ENCODE measurements at places on chromosomes 12 and 14.

DNA sequence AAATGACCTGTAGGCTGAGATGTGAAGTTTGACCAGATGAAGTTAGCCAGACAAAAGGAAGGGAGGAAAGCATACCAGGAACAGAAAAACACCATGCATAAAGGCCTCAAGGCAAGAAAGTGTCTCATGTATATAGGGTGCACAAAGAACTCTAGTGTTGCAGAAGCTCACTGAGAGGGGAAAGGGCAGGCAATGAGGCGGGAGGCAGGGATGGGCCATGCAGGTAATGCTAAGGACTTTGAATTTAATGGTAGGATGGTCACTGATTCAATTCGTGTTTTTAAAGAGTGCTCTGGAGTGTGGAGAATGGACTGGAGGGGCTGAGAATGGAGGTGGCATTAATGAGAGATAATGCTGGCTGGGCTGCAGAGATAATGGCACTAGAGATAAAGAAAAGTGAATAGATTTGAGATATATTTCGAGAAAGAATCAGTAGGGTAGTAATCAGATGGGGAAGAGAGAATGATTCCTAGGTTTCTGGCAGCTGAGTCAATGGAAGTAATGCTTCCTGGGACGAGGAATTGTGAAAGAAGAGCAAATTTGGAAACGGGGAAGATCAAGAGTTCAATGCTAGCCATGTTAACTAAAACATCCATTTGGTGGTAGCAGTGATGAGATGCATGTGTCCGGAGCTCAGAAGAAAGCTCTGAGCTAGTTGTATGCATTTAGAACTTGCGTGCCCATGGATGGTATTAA is 43.1 kb downstream of the LIMA1 start:
- no peak for DNase-seq

DNA sequence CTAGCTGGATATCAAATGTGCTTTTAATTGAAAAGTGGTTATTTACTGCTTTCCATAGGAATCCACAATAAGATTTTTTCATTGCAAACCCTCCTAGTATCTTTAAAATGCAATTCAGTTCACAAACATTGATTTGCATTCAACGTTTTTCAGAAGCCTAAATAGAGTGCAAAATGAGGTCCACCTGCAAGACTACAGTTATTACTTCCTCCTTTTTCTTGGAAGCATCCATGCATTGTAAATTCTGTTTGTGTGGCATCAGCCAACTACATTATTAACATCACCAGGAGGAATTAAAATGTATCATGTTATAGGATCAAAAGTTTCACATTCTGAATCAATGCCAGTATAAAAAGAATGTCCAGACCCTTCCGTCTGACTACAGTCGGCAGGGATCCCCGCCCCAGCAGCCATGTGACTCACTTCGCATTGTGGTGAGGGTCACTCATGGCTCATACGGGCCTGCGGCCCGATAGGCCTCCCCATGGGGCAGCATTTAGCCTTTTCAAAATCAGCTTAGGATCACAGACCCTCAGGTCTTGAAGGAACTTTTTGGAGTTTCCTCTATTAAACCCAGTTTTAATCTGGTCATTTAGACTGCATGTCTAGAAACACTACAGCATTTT is 46.3 kb downstream of the NTF3 start:
- DNase-seq, result peak; percentile 33

GRCh38 chr12:119693511-119693910 is 25.6 kb downstream of the PRKAB1 start:
- no peak for DNase-seq

GRCh38 chr12:101866615-101867373 is 10.6 kb upstream of the DRAM1 start:
- DNase-seq, result no peak

- DNase-seq, result no peak
Observed at GRCh38 chr14:37270629-37271028, 72.9 kb downstream of the MIPOL1 start.

DNA sequence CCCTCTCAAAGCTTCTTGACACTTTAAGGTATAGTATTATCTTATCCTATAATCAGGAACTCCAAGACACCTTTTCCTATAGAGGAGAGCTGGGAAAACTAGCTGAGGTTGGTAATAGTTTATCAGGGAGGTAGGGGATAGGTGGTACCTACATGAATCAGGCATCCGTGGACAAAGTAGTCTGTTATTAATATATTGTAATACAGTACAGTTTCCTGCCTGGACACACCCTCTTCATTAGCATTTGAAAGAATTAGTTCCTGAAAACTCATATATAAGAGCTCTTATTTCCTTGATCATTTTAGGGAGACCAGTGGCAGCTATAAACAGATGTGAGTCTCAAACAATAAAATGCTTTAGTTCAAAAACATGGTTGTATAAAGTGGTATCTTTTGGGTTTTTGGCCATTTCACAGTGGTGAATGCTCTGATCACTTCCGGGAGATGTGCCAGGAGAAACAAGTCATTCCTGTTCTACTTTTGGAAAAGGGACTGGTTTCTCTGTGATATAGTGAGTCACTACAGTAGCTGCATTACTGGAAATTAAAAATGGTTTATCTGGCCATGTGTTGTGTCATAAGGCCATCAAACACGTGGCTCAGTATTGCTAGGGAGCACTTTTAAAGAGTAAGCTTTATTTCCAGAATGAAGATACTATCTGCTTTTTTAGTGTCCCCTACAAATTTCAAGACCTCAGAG is 98.1 kb downstream of the KLRB1 start:
- no peak for DNase-seq

DNA sequence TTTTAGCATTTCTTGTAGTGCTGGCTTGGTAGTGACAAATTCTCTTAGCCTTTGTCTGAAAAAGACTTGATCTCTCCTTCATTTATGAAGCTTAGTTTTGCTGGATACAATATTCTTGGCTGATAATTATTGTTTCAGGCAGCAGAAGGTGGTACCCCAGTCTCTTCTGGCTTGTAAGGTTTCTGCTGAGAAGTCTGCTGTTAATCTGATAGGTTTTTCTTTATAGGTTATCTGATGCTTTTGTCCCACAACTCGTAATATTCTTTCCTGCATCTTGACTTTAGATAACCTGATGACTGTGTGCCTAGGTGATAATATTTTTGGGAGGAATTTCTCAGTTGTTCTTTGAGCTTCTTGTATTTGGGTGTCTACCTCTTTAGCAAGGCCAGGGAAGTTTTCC is 41.2 kb downstream of the AEBP2 start:
- DNase-seq, result no peak

DNA sequence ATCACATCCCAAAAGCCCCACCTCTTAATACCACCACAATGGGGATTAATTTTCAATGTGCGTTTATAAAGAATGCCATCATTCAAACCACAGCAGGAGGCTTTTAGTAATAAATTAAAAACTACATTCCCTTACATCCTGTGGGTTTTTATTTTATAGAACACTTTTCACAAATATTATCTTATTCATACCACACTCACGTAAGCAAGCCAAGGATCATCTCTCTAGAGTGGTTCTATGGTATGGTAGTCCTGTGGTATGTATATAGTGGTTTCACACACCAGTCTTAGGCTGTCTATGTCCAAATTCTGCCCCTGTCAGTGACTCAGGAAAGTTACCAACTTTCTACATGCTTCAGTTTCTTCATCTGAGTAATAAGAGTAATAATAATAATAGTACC is 100.2 kb downstream of the GALC start:
- DNase-seq, result peak; percentile 17

- no peak for DNase-seq
Observed at GRCh38 chr12:27672643-27673042, 23.6 kb upstream of the REP15 start.

DNA sequence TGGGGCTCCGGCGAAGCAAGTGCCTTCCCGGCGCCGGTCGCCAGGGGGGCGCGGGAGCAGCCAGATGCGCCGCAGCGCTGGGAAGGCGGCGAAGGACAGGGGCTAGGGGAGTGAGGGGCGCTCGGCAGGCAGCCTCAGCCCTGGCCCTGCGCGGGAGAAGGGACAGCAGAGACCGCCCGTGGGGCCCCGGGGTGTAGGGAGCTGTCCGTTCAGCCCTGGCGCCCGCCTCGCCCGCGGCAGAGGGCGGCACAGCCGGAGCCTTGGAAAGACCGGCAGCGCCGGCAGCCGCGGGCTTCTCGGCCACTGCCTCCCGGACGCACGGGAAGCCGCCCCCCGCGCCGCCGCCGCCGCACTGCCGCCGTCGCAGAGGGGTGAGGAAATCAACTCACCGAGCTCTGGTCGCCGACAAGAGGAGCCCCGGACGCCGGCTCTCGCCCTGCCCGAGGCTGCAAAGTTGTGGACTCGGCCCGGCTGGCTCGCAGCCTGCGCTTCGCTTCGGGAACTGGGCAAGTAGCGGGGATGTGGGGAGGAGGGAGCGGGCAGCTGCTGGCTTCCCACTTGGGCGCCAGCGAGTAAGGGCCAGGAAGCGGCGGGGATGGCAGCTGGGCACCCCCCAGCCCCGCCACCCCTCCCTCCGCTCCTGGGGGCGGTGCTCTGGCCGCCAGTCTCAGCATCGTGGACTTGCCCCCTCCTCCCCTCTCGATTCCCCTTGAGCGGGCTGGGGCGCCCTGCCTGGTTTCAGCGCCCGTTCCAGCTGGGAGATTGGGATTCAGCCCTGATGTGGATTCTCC is at the start of gene ZDHHC22:
Gene ZDHHC22 (minus strand): TSS at position 578 of the 791 bp plus-strand sequence. CDS start 2,053 bp downstream, outside the sequence.
- peak; percentile 37 for DNase-seq

- DNase-seq, result peak; percentile 66
Observed at GRCh38 chr14:67358924-67359774, 455 bp downstream of the ATP6V1D start.

GRCh38 chr12:94208622-94208966 is 60.2 kb downstream of the PLXNC1 start:
- DNase-seq, result no peak

DNA sequence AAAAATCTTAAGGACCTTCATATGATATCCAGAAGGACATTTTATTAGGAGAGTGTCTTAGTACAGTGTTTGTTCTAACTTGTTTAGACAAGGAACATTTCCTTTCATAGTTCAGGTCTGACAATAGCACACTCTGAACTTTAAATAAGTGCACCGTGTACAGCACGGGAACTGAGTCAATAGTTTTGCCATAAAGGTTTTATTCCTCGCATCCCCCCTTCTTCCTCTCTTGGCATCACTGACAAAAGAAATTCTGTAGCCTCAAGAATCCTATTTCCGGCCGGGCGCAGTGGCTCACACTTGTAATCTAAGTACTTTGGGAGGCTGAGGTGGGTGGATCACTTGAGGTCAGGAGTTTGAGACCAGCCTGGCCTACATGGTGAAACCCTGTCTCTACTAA is 58.3 kb downstream of the TMCC3 start:
- DNase-seq, result no peak

GRCh38 chr14:76186308-76187027 is 34.7 kb downstream of the GPATCH2L start:
- DNase-seq, result no peak

- no peak for DNase-seq
Observed at GRCh38 chr14:105144666-105145380, 23.8 kb downstream of the JAG2 start.

DNA sequence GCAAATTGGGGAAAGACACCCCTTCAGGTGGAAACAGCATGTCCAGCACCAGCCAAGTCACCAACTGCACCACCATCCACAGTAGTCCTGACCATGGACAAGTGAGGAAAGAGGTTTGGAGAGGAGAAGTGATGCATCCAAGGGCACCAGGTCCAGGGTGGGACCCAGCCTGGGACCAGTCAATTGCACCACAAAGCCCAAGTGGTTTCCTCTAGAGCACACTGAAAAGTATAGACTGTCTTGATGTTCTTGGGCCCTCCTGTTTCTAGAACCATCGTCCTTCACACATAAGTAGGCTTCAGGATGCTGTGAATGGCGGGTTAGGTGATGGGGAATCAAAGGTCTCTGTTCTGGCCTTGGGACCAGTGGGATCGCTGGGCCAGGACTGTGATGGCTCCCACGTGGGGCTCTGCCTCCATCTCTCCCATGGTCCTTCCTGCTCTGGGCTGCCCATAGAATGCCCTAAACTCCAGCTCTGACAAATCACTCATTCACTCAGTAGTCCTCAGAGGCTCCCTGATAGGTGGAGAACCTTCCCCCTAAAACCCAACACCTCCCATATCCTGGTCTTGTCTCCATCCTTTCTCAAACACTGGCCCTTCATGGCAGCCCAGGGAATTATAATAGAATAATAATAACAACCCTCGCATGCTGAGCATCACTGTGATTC is 9.2 kb downstream of the KRT79 start:
- no peak for DNase-seq

DNA sequence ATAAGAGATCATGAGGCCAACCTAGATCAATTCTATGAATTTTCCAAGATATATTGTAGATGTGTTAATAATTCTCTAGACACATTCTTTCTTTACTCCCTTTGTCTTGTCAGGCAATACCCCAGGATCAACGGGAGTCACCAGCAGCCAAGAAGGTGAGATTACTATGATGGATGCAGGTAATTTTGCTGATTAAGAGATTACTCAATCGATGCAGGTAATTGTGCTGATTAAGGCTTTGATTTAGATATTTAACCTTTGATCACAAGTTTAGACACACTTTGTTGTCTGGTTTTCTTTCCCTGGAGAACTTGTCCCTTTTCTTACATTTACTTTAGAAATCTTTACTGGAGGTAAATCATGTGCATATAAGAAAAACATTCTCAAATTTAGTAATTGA is 134.3 kb upstream of the CNTN1 start:
- no peak for DNase-seq

DNA sequence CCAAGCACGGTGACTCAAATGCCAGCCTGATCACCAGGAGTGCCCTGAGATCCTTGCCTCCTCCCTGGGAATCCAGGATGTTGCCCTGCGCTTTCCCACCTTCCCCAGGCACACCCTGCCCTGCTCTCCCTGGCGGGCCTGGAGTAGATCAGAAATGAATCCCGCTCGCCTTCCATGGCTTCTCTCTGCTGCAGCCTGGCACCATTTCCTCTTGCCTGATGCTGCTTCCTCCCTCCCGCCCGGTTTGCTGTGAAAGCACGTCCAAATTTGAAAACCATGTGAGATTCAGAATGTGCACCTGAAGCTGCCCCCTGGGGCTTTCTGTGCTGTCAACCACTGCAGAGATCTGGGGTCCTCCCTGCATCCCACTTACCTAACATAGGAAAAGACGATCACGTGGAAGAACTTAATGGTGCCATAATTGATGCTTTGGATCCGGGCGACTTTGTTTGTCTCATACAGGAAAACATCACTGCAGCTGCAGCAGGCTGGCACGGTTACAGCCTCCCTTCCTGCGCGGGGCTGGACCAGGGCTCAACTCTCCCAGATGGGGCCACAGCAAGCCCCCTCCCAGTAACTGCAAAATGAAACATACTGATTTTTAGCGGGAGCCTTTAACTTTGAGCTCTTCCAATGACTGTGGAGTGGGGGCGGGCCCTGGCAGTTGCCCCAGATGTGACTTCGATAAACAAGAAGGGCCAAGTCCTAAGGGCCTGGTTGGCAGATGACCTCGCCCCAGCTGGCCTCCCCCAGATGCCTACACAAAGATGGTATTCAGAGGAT is 24.9 kb upstream of the C12orf76 start:
- DNase-seq, result no peak

DNA sequence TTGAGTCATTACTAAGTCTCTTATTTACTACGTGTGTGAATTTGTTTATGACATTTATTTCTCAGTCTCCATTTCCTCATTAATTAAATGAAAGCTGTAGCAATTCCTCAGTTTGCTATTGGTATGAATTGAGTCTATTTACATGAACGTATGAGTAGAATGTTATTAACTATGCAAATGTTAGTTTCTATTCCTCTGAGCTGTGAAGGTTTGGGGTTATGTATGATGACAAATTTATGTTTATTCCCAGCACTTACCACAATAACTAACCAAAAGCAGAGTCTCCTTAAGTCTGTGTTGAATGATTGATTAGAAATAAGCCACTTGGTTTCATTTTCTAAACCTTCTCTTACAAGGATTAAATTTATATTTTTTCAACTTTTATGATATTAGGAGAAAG is 1340.9 kb downstream of the FSCB start:
- no peak for DNase-seq

- DNase-seq, result no peak
Observed at GRCh38 chr14:22892488-22892887, 9.5 kb downstream of the REM2 start.

All from fibroblast of skin of back (primary cell).